BJ (cell line): ENCODE measurements at places on chromosomes 12 and 14. TPM values are rescaled to one million over a fixed set of nuclear protein-coding genes. Genes with fewer than 3 reads are reported as not detected.

DNA sequence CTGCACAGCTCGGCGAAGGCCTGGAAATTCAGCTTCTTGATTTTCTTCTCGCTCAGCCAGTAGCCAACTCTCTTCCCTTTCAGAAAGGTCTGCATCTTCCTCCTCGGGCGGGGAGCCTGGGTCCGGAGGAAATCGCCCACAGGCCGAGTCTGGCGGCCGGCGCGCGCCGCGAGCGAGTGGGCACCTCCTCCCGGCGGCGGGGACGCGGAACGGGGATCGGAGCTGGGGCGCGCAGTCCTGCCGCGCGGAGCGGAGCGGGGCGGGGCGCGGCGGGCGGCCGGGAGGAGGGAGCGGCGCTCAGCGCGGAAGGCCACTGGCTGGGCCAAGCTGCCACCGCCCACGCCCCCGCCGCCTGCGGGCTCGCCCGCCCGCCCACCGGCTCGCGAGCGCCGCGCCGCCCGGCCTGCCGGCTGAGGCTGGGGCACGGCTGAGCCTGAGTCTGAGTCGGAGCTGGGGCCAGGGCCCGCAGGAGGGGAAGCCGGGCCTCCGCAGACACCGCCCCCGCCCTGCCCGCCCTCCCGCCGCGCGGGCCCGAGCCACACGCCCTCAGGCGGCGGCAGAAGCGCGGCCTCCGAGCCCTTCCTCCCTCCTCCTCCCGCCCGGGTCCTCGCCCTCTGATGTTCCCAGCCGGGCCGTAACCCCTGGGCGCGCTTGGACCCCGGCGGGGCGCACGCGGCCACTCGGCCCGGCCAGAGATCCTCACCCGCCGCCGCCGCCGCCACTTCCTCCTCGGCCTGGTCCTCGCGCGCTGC, 480 bp downstream of the ITPK1 start:
- peak; percentile 30 for DNase-seq

DNA sequence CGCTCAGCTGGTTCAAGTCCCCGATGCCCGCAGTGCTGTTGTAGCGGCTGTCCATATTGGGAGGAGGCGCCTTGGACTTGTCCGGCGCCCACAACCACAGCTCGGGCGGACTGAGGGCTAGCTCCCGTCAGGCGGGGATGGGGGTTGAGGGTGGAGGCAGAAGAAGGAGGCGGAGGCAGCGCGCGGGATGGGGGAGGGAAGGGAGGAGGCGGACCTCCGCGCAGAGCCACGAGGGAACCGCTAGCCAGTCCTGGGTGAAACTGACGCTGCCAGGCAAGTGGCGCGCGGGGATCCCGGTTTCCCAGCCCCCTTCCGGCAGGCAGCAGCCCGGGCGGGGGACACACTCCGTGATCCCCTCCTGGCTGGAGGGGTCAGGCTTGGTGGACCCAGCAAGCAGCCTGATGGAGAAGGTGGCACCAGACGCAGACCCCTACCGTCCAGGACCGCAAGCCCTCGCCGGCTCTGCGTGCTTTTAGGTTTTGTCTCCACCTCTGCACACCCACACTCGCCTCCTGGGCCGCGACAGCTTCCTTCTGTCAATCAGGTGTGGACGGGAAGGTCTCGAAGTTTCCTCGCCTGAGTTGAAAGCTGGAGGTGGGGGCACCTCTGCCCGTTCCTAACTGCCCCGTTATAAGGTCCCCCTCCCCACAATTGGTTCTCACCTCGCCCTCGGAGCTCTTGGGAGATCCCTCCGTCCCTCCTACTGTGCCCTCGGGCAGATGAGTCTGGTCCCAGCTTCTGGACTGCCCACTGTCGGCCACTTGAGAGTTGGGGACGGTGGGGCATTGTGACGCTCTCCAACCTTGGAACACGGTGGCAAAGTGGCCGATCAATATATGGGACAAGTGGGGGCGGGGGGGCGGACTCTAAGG, at the start of gene CPNE8:
CPNE8 (minus strand) TSS at position 112 of the 872 bp plus-strand sequence; CDS start at position 55, 57 bp downstream.
- DNase-seq: peak; percentile 24

- no peak for DNase-seq
Measured at GRCh38 chr14:68359022-68359836, 433.6 kb downstream of the ZFP36L1 start.

DNA sequence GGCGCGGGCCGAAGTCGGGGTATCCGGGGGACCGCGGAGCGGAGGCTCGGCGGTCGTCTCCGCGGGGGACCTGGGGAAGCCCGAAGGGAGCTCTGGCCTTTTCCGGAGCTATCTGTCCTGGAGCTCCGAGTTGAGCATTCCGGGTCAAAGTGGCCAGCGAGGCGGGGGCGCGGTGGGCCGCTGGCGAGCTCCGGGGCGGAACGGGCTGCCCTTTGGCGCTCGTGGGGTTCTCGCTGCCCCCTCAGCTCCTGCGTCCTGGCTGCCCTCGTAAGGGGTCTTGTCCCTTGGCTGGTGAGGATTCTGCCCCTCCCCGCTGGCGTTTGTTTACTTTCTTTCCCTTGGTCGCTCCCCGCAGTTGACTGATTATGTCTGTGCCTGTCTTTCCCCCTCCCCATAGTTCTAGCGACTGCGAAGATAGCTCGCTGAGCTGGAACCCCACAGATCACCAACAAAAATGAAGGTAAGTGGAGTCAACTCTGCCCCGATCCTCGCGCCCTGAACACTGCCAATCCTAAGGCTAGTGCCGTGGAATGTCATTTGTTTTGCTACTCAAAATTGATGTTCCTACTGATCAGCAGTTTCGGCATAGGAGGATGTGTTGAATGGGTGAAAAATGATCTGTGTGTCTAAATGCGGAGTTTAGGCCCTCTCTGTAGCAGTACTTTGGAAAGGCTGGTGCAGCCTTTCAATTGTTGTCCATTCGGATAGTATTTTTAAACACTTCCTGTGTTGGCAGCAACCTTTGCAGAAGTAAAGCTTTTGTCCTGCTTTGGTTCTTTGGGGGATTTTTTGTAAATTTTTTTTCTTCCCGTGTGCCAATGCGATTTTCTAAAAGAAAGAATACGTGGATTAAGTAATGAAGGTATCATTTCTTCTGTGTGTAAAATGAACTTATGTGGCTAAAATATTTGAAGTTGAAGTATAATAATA, 1.3 kb downstream of the ARID4A start:
- DNase-seq: no peak

- DNase-seq: no peak
Measured at GRCh38 chr12:32860192-32860591, 36.4 kb downstream of the PKP2 start.

GRCh38 chr14:75188520-75189268, 12.3 kb upstream of the TMED10 start:
- no peak for DNase-seq

DNA sequence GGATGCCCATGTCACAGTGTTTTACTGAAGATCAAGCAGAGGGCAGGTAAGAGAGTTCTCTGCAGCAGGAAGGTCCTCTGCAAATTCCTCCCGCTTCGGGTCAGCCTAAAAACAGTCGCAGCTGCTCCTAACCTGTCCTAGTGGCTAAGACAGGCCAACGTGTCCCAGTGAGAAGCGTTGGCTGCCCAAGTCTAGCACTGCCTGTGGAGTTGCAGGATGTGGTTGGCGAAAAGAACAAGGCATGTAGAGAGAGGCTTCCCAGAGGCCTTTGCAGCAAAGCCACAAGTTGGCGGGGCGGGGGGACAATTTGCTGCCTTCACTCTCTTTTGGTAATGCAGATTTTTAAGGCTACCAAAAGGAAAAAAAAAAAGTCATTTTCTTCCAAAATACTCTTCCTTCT, 340.1 kb downstream of the BCL11B start:
- DNase-seq: no peak

Gene CTSG
- not detected in 2 replicates for polyA plus RNA-seq

DNA sequence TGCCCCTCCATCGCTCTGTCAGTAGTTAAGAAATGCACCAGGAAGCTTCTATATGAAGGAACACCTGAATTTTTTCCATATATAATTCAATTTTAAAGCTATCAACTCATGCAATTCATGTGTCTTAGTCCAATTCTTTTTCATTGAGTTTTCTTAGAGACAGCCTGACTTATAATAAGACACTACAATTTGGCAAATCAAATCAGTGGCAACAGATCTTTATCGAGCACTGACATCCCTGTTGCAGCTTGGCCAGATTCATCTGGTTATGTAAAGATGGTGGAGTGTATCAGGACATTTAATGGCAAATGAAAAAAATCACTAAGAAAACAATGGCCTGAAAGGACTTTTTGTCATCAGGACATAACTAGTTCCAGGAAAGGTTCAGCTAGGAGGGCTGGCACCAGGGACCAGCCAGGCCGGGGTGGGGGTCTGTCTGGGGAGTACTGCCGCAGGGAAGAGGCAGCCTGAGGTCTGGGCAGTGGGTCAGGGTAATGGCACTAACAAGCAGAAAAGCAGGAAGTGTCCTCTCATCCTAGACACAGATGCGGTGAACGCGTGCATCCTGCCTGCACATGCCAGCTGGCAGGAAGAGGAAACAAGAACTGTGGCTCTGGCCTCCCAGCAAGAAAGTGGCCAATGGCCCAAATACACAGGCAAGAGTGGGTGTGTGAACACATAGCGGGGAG, 100.5 kb upstream of the LMNTD1 start:
- DNase-seq: no peak

- no peak for DNase-seq
Measured at GRCh38 chr14:45587142-45587541, 334.1 kb upstream of the MIS18BP1 start.

DNA sequence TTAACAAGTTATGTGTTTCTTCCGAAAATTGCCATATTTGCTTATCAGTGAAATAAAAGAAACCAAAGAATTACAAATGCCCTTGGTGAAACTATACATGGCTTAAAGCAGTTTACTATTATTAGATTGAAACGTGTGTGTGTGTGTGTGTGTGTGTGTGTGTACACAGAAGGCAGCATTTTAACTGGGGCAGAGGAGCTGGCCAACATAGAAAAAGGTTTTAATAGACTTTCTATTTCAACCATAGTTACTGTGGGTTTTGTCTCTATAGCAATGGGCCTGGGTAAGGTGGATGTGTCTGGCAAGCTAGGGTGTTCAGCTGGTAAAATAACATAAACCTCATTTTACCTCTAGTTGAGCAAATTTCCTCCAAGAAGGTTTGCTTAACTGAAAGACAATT, 6.5 kb downstream of the PRICKLE1 start:
- no peak for DNase-seq

GRCh38 chr14:78325911-78326310, 155.7 kb downstream of the NRXN3 start:
- DNase-seq: no peak

DNA sequence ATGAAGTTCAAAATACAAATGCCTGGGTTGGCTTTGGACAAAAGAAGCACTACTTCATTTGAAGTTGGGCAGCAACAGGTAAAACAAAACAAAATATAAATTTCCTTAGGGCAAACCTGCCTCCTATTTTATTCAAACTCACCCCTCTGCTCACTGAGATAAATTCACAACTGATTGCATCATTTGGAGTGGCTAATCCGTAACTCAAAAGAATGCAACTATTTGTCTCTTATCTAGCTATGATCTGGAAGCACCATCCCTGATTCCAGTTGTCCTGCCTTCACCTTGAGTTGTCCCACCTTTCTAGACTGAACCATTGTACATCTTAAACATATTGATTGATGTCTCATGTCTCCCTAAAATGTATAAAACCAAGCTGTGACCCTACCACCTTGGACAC, 145.0 kb downstream of the CCER1 start:
- no peak for DNase-seq

DNA sequence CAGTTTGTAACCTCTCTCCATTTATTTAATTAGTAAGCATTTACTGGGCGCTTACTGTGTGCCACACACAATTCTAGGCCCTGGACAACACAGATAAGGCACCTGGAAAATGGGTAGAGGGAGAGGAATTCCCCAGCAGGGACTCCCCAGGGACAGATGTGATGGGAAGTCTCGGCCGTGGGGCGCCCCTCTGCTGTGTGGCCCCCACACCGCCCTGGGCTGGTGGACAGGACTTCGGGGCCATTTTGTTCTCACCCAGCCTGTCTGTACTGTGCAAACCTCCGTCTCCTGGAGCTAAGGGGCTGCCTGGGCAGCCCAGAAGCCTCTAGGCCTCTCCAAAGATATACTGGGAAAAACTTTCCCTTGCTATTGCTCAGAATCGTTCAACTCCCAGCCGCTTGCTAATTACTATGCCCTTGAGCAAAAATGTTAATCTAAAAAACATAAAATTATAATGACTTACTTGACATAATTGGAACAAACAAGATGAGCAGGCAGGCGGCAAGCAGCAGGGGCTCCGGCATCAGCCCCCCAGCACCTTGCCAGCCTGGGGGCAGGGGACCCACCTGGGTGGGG, 64.4 kb upstream of the NCOR2 start:
- no peak for DNase-seq

Gene PCNX1
- 33.2 and 47.8 TPM in 2 replicates for polyA plus RNA-seq

DNA sequence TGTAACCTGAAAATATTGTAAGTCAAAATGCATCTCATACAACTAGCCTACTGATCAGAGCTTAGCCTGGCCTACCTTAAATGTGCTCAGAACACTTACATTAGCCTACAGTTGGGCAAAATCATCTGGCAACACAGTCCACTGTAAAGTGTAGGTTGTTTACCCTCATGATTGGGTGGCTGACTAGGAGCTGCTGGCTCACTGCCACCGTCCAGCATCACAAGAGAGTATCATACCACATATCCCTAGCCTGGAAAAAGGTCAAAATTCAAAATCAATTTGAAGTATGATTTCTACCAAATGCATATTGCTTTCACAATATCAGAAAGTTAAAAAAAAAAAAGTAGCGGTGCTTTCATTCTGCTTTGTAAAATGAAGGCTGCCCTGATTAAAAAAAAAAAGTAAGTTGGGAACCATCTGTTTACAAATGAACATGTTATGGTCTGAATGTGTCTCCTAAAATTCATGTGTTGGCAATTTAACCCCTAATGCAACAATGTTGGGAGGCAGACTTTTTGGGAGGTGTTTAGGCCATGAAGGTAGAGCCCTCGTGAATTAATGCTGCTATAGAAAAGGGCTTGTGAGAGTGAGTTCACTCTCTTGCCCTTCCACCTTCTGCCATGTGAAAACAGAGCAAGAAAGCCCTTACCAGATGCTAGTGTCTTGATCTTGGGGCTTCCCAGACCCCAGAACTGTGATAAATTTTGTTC, 211.8 kb downstream of the PPM1H start:
- DNase-seq: no peak

DNA sequence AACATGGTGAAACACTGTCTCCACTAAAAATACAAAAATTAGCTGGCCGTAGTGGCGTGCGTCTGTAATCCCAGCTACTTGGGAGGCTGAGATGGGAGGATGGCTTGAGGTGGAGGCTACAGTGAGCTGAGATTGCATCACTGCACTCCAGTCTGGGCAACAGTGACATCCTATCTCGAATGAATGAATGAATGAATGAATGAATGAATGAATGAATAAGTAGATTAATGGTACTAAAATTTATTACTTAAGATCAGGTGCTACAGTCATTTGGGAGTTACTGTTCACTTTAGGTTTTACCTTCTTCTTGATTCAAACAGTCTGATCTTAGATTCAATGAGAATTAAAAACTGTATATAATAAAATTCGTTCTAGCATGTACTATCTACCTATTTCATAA, 31.6 kb upstream of the WDR89 start:
- DNase-seq: no peak

DNA sequence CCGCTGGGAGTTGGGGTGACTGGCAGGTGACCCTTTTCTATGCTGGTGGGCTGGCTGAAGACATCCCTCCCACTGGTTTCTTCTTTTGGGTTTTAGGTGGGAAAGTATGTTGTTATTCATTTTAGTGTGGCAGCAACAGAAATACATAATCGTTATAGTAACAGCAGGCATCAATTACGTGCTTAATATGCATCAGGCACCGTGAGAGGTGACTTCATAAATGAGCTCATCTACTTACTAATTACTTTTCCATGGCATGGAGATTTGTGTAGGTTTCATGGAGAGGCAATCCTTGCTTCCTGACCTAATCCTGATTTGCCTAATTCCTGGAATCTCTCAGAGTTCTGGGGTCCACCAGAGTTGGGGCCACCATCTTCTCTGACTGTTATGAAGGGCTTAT, 13.4 kb upstream of the CELA1 start:
- DNase-seq: no peak

- no peak for DNase-seq
Measured at GRCh38 chr12:13170892-13171490, 25.5 kb upstream of the EMP1 start.
